Skin of body (tissue), 3 donors: ENCODE measurements at places on chromosomes 3 and 15. TPM values are rescaled to one million over a fixed set of nuclear protein-coding genes. Genes with fewer than 3 reads are reported as not detected.

The CERS3 gene
- total RNA-seq: 25.6 TPM

The ADCY5 gene
- total RNA-seq: 4.0 TPM

The RHCG gene
- 13.3 TPM for total RNA-seq

The OIP5 gene
- total RNA-seq: 3.2 TPM

The LRRIQ4 gene
- total RNA-seq: not detected

DNA sequence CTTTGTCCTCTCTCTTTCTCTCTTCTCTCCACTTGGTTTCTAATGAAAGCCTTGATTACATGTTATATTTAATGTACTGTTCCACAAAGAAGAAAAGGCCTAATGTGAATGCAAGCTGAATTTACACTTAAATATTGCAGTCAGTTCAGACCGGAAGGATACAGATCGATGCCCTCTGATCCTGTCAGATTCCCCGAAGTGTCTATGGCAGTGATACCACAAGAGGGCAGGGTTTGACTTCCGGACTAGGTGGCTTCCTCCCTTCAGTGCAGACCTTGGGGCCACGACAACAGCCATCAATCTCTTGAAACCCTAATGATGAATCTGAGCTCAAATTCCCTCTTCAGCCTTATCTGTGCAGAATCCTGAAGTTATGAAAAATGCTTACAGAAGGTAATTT is 29.5 kb downstream of the AGTR1 start:
- DNase-seq: peak; percentile 35

- no peak for DNase-seq
Observed at GRCh38 chr3:17742880-17743657, 638 bp upstream of the TBC1D5 start.

DNA sequence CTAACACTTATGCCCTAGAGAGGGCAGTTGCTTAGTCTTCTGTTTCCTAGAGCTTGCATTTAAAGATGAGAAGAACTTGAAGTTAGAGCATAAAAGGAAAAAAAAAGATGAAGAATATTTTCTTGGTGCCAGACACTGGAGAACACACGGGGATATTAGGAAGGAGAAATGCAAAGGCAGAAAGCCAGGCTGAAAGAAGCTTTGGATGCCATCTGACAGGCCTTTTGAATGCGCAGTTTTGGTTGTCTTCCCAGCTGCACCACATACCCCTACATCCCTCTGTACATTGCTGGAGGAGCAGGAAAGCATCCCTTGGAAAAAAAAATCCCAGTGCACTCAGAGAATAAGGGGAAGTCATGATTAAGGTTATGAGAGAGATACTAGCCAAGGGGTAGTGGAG is 378.9 kb downstream of the GAP43 start:
- DNase-seq: no peak

DNA sequence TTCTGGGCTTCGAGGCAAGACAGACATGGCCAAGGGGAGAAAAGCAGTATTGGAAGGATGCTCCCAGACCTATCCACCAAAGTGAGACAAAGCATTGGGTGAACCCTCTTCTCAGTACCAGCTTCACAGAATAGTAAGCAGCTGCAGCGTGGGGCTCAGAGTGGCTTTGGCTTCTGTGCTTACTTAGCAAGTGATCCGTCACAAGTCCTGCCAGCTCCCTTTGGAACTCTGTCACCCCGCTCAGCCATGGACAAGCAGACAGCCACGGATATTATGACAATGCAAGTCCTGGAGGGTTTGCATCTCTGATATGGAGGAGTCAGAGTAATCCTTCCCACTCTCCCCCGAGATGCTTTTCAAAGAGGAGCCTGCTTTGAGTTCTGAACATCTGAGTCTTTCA is 90.8 kb downstream of the SLCO3A1 start:
- no peak for DNase-seq

DNA sequence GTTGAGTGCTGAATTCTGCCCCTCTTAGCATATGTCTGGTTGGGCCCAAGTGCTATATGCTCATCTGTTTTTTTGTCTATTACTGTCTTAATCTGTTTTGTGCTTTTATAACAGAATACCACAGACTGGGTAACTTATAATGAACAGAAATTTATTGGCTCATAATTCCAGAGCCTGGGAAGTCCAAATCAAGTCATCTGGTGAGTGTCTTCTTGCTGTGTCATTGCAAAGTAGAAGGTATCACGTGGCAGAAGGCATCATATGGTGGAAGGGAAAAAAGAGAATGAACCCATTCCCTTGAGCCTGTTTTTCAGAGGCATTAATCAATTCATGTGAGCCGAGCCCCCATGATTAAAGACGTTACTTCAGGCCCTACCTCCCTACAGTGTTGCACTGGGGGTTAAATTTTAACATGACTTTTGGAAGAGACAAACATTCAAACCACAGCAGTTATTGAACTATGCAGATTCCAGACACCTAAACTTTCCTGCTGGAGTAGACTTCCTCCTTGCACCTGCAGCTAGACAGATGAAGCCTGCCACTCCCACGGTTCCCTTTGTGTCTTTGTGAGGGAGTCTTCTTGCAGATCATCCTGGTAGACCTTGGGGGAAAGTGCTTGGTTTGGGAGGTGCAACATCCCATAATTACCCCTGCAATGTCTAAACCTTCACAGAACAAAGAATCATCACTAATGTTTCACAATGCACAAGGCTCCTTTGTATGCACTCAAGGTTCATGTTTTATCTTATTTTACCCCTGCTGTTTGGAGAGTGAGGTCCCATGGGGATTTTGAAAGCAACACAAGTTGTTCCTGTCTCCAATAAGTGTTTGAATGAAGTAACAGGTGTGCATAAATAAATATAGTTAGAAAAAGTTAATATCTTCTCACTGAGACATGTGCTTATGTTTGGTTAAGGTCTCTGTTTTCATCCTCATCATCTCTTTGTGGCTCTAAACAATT is 64.7 kb upstream of the XCR1 start:
- no peak for DNase-seq

- peak; percentile 86 for DNase-seq
Observed at GRCh38 chr3:78889348-78889747, 878.5 kb downstream of the ROBO1 start.

DNA sequence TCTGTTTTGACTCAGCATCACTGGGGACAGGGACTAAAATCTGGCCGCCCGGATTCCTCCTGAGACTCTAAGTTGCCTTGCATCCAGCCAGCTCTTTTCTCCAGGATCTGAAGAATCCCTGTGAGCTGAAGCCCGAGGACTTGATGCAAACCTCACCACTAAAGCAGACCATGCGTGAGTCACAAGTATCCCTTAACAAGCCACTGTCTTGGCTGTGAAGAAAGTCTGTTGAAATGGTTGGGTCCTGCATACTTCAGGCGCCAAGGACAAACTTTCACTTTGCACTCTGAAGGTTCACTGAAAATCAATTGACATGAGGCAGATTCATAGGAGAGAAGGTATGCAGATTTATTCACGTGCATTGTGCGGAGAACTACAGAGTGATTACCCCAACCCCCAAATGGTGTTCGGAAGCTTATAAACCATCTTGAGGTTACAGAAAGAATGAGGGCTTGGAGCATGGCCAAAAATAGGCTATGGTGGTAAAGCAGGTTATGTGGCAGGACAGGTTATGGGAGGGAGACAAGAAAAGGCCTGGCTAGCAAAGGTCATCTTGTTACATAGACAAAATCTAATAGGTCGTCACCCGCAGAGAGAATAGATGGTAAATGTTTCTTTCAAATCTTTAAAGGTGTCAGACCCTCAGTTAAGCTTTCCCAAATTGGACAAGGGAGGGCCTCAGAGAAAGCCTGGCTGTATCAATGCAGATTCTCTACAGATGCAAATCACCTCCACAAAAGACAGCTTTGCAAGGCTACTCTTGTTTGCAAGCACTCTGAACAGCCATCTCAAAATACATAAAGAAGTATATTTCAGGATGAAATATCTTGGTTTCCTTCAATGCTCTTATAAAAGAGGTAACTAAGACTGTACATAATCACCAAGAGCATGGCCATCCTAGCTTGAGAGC is 126.3 kb upstream of the PLAAT1 start:
- no peak for DNase-seq

- DNase-seq: no peak
Observed at GRCh38 chr3:25114532-25114931, 313.5 kb upstream of the RARB start.

DNA sequence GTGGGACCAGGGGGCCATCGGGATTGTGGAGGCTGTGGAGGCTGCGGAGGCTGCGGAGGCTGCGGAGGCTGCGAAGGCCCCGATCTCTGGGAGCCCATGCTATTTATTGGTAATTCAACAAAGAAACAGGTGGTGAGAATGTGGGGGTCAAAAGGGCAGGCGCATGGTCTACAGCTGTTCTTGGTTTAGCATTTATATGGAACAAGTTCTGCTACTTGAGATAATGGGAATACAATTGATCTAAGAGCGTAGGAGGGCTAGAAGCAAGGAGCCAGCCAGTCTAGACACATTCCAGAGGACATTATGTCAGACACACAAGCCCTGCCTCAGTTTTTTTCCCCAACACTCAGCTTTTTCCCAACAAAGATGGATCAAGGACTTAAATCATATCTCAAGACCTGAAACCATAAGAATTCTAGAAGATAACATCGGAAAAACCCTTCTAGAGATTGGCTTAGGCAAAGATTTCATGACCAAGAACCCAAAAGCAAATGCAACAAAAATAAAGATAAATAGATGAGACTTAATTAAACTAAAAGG is 20.1 kb downstream of the C3orf80 start:
- DNase-seq: no peak
